WERI-Rb-1 (cell line): ENCODE measurements at places on chromosomes 11 and 22.

- DNase-seq: no peak
Measured at GRCh38 chr22:44328326-44328725, 15.6 kb upstream of the SHISAL1 start.

DNA sequence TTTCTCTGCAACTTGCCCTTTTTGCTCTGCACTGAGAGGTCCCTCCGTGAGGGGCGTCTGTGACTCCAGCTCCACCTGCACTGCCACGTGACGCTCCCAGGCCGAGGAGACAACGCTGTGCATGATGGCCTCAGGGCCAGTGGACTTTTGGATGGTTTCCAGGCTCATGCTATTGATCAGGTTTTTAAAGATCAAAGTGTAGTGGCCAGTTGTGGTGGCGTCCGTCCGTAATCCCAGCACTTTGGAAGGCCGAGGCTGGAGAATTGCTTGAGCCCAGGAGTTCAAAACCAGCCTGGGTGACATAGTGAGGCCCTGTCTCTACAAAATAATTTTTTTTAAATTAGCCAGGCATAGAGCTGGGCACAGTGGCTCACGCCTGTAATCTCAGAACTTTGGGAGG, 16.1 kb downstream of the RPL3 start:
- DNase-seq: no peak

GRCh38 chr11:43367382-43368178, 8.9 kb downstream of the TTC17 start:
- no peak for DNase-seq

- DNase-seq: no peak
Measured at GRCh38 chr11:57155838-57156607, 25.7 kb upstream of the LRRC55 start.
